ENCODE measurements at places on chromosomes 7 and 10.

- no peaks in the 10 kb centered on the region for H3K27me3 ChIP-seq
- H3K36me3 ChIP-seq: no peaks in the 10 kb centered on the region
- no peak for DNase-seq
These were observed 151.3 kb upstream of the SP4 start for GRCh38 chr7:21276471-21277035.

- no peak overlapping the region for H3K27ac ChIP-seq
- no peaks in the 10 kb centered on the region for H3K4me1 ChIP-seq
- no peak for DNase-seq
- H3K4me3 ChIP-seq: no peak overlapping the region
These were observed 115.1 kb downstream of the GNAI1 start for GRCh38 chr7:80249619-80250295.

- no peaks in the 10 kb centered on the region for H3K36me3 ChIP-seq
- H3K27me3 ChIP-seq: no peaks in the 10 kb centered on the region
- H3K4me3 ChIP-seq: no peak overlapping the region
- H3K27ac ChIP-seq: no peak overlapping the region
These were observed 22.3 kb upstream of the LRRN3 start for GRCh38 chr7:111068618-111069017.

DNA sequence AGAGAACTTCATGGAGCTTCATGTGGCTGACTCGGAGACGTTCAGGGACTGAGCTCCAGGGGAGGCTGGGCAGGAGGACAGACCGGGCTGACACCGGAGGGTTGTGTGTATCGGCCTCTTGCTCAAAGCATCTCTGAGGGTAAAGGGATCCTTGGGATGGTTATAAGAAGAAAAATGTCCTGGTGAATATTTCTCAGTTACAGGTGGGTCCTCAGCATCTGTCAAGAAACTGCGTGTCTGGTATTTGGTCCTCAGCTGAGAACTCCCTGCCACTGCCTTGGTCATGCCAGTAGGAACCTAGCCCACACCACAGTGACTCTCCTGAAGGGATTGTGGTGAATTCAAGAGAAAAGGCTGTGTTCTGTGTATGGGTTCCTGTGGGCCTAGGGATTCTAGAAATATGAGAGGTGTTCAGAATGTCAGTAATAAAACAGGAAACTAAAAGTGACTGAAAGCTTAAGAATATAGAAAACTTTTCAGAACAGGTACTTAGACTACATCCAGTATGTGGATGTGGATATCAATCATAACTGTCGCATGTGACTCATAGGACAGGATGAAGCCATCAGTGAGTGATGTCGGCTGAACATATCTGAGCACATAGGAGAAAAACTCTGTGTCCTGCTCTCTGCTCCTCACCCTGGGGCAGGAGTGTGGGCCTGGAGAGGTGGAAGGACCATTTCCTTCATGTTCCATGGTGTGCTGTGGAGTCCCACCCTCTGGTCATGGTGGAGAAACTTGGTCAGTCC, 28.4 kb downstream of the MBL2 start:
- no peaks in the 10 kb centered on the region for H3K36me3 ChIP-seq
- H3K27ac ChIP-seq: no peak overlapping the region
- H3K4me1 ChIP-seq: no peaks in the 10 kb centered on the region
- DNase-seq: no peak
- peaks cover 3% of the 10 kb centered on the region for H3K27me3 ChIP-seq

DNA sequence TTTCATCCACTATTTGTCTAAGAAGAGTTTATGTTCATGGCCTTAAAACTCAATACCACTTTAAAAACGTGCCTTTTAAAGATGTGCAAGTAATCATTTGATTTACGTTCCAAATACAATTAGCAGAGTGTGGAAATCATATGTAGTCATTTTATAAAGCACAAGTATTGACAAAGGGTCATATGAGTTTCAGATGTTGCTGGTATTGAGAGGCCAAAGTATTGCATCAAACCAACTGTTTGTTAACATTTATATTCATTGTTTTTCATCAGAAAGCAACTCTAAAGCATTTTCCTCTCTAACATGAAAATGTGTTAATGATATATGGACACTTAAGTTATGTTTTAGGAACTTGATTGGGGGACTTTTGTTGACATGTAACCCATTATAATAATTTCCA, 11.5 kb upstream of the TSGA13 start:
- H3K36me3 ChIP-seq: no peaks in the 10 kb centered on the region
- no peaks in the 10 kb centered on the region for H3K27me3 ChIP-seq
- no peak overlapping the region for H3K27ac ChIP-seq

All from GM23248 (cell line).